Activated naive CD8-positive, alpha-beta T cell treated with anti-CD3 and anti-CD28 coated beads, Interleukin-2, amount 50 U/mL, for 16 hours (primary cell): ENCODE measurements at places on chromosomes 12 and 14.

- DNase-seq = no peak
Observed at GRCh38 chr12:104439137-104439536, 17.6 kb upstream of the CHST11 start.

DNA sequence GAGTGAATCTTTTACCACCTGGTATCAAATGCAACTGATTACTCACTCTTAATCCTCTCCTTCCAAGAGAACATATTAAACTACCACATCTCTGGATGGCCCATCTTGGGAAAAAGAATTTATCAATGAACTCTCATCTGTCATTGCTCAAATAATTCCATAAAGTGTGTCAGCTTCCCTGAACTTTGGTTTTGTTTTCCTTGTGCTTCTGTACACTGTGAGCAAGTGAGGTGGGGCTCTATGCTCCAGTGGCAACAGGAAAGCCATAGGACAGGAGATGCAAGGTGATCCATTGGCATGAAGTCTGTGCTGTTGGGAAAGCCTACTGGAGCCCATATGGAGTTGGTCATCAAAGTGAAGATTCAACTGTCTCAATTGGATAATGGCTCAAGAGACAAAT, 17.4 kb downstream of the OTOGL start:
- no peak for DNase-seq

DNA sequence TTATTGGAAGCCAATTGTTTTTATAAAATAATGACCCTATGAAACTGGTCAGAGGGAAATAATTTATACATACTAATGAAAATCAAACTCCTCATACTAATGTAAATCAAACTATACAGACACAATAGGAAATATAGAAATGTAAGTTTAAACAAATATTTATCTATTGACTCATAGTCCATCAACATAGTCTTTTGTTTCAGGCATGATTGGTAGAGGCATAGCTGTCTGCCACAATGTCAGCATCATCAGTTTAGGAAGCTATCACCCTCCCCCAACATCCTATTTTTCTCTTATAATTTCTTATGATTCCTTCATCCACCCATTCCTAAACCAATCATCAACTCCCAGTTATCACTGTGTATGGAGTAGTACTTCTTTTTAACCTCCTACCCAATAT, 117.7 kb downstream of the SLC38A6 start:
- no peak for DNase-seq

GRCh38 chr12:68400226-68400829, 68.2 kb upstream of the MDM1 start:
- no peak for DNase-seq

- no peak for DNase-seq
Observed at GRCh38 chr12:67362526-67362925, 93.4 kb downstream of the CAND1 start.

- DNase-seq = no peak
Observed at GRCh38 chr14:91112194-91112593, 1.7 kb upstream of the DGLUCY start.

GRCh38 chr12:16350682-16351081, 3.2 kb downstream of the MGST1 start:
- DNase-seq = no peak

- DNase-seq = no peak
Observed at GRCh38 chr14:94449930-94450329, 2.7 kb downstream of the SERPINA11 start.

- DNase-seq = no peak
Observed at GRCh38 chr12:52321418-52321817, 220 bp upstream of the KRT83 start.

DNA sequence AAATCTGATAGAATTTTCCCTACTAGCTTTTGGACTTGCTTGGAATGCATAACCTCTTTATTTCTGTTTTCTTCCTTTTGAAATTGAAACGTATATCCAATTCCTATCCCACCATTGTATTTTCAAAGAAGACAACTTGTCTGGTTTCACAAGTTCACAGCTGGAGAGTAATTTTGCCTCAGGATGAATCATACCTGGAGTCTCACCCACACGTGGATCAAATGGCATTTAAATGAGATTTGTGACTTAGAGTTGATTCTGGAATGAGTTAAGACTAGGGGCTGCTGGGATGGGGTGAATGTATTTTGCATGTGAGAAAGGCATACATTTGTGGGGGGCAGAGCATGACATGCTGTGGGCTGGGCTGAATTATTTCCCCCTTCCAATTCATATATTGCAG, 516.5 kb upstream of the MGAT4C start:
- DNase-seq = no peak

GRCh38 chr14:69204753-69205152, 13.5 kb downstream of the EXD2 start:
- no peak for DNase-seq

DNA sequence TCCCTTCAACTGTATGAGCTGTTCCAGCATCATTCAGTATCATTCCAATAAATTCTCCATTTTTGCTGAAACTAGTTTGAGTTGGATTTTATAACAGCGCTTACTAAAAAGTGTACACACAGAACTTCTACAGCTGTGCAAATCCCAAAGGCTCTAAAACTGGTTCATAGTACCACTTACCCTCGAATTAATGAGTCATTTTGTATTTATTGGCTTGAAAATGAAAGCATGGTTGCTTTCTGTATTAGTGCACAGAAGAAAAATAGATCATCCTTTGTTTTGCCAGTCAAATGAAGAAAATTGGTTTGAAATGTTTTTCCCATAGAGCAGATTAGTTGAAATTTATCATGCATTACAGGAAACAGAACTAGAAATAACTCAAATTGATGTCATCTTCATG, 268.3 kb upstream of the CPNE8 start:
- no peak for DNase-seq

GRCh38 chr14:57182760-57183503, 85.8 kb downstream of the EXOC5 start:
- DNase-seq = no peak

DNA sequence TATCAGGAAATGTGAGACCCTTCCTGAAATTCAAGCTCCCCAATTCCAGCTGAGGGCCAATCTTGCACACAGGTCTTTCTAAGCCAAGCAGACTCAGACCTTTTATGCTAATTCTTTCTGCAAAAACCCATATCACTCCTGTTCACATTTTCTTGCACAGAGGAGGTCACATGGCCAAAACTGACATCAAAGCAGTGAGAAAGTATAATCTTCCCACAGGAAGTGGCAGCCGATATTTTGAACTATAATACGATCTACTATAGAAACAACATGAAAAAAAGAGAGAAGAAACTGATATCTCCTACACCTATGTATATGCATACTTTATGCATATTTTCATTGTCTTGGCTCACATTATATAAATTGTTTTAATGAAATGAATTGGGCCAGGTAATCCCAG, 132.9 kb upstream of the SSTR1 start:
- DNase-seq = no peak

DNA sequence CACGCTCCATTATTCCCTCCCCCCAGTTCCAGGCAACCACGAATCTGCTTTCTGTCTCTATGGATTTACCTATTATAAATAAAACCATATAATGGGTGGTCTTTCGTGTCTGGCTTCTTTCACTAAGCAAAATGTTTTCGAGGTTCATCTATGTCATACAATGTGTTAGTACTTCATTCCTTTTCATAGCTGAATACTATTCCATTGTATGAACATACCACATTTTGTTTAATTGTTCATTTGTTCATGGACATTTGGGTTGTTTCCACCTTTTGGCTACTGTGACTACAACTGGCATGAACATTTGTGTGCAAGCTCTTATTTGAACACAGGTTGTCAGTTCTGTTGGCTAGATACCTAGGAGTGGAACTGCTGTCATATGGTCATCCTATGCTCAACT, 12.9 kb upstream of the PAPOLA start:
- DNase-seq = no peak

GRCh38 chr12:39389399-39390150, 53.3 kb downstream of the KIF21A start:
- DNase-seq = no peak

GRCh38 chr14:44896275-44897040, 65.3 kb downstream of the KLHL28 start:
- DNase-seq = no peak

- no peak for DNase-seq
Observed at GRCh38 chr12:86445356-86445755, 189.2 kb upstream of the MGAT4C start.

DNA sequence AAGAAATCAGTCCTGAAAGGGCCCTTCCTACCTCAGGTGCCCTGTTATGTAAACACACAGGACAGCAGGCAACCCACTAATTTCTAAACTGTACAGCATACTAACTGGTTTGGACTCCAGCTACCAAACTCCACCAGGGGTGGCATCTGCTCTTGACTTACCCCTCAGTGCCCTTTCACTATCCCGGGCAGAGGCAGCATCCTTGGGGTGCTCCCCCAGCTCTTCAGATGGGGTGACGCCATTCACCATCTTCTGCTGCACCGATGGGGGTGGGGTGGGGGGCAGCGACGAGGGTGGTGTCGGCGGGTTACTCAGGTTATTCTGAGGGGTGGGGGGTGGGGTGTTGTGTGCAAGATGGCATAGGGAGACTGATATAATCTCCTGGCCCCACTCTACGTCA, 11.5 kb upstream of the PRKAG1 start:
- DNase-seq = no peak

GRCh38 chr14:71467361-71467811, 464.8 kb upstream of the RGS6 start:
- DNase-seq = no peak

DNA sequence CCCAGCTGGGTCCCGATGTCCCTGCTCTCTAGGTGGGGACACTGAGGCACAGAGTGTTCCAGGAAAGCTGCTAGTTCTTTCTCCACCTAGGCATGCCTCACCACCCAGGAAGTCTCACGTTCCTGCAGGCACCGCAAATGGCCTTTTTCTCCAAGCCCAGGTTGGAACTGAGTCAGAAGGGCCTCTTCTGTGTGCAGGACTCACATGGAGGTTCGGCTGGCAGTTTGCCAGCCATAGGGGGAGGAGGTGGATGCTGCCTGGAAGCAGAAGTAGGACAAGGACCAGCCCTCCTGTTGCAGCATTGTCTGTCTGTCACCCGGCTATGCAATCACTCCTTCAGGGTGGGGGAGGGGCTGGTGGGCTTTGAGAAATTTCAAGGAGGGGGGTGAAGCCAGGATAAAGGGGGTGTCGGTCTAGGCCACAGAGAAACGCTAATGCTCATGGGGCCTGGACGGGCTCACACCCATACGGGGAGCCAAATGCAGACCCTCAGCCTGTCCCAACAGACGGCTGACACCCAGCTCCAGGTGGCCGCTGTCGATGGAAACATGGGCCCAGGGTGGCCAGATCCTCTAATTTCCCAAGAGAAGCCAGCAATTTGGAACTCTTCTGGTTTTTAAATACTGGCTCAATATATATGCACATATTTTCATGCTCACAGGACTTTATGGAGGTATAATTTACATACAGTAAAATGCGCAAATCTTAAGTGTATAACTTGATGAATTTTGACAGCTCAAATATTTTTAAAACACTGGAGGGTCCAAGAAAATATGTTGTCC, 120.5 kb downstream of the PHETA1 start:
- DNase-seq = no peak

GRCh38 chr12:69578283-69578682, 7.0 kb upstream of the CCT2 start:
- DNase-seq = no peak

DNA sequence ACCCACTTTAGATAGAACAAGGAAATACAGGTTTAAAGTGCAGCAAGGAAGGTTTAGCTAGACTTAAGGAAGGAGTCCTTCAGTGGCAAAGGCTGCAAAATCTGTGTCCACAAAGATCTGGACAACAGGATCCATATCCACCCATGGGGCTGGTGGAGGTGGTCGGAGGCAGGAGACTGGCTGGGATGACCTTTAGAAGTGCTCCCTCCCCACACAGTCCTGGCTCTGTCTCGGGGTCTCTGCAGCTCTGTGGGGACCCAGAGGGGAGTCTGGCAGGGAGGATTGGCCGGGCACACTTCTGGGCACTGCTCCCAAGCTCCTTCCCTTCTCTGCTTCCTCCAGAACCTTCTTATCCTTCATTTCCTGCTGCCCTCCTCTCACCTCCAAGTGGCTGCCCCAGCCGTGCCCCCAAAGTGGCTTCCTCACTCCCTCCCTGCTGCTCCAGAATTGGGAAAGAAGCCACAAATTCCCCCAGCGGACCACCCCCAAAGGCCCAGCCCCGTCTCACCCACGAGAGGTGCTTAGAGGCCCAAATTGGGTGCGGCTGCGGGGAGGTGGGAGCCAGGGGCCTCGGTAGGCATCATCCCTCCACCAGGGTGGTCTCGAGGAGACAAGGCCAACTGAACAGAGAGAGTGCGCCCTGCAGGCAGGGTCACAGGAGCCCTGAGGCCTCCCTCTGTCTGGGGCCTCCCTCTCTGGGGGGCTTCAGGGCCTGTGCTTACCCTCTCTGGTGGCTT, 21.9 kb upstream of the PGF start:
- no peak for DNase-seq

GRCh38 chr12:91230841-91231240, 48.2 kb upstream of the DCN start:
- no peak for DNase-seq

GRCh38 chr12:110205931-110206330, 75.1 kb upstream of the ATP2A2 start:
- DNase-seq = no peak

DNA sequence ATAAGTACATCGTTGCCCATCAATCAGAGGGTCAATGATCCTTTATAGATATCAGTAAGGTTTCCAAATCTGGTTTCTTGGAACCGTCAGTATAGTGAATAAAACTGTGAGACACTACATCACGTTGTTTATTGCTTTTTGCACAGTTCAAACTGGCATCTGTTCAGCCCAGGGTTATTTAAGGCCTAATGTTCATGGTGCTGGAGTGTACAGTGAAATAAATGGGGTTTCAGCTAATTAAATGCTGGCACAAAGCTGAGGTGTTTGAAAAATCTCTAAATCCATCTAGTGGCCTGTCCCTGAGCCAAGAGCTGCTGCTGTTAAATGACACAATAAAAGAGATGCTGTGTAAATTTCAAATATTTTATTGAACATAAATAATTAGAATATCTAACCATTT, 69.9 kb downstream of the RPS29 start:
- DNase-seq = no peak

DNA sequence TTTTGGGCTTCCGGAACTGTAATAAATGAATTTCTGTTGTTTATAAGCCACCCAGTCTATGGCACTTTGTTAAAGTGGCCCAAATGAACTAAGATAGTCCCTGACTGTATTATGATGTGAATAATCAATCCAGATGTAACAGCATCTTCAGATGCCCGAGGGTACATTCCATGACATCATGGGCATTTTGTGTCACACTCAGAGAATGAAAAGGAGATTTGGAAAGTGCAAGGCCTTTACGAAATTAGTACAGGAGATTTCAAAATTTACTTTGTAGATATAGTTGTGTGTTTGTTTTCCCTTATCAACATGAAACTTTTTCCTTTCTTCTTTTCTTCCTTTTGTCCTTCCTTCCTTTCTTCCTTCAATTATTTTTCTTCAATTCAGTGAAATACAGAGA, 54.2 kb upstream of the AMIGO2 start:
- DNase-seq = no peak

GRCh38 chr14:60651796-60652673, 2.8 kb upstream of the SIX1 start:
- no peak for DNase-seq

DNA sequence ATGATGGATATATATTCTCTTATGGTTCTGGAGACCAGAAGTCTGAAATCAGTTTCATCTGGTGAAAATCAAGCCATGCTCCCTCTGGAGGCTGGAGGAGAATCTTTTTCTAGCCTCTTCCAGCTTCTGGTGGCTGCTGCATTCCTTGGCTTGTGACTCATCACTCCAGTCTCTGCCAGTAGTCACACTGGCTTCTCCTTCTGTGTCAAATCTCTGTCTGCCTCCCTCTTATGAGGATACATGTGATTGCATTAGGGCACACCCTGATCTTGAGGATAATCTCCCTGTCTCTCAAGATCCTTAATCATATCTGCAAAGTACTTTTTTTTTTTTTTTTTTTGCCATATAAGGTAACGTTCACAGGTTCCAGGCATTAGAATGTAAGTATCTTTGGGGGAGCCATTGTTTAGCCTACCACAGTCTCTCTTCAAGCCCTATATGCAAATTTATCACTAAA, 17.7 kb downstream of the DNAL1 start:
- no peak for DNase-seq
